Bronchus fibroblast of lung (primary cell): ENCODE measurements at places on chromosomes 3 and 15. TPM values are rescaled to one million over a fixed set of nuclear protein-coding genes. Genes with fewer than 3 reads are reported as not detected.

Gene C3orf49
- not detected in 2 replicates for total RNA-seq

Gene ANKRD63
- total RNA-seq: not detected in 2 replicates

Gene AP3B2
- total RNA-seq: under 0.01 and 0.15 TPM in 2 replicates

Gene KBTBD12
- not detected in 2 replicates for total RNA-seq

Gene TCTA
- total RNA-seq: 14.7 and 15.5 TPM in 2 replicates

Gene TGM4
- total RNA-seq: 0.15 and 0.17 TPM in 2 replicates

Gene ADCY5
- under 0.01 and 0.15 TPM in 2 replicates for total RNA-seq

Gene SPINT1
- 2.5 and 4.3 TPM in 2 replicates for total RNA-seq

Gene SCG3
- not detected in 2 replicates for total RNA-seq

Gene SPINK8
- total RNA-seq: not detected in 2 replicates

Gene RAF1
- 72.2 and 75.8 TPM in 2 replicates for total RNA-seq

Gene LRRC49
- total RNA-seq: 9.1 and 9.8 TPM in 2 replicates

Gene RAB6B
- 0.15 and 0.34 TPM in 2 replicates for total RNA-seq

Gene FANCD2OS
- not detected in 2 replicates for total RNA-seq

Gene NAA50
- total RNA-seq: 152 and 153 TPM in 2 replicates

Gene GP5
- total RNA-seq: under 0.01 TPM in 1 of 2 replicates, not detected in the other

Gene TMCO5A
- not detected in 2 replicates for total RNA-seq

Gene ABCF3
- 29.9 and 49.9 TPM in 2 replicates for total RNA-seq
